ENCODE measurements at places on chromosomes 11 and 22.
A peak's percentile ranks its signal among the peaks of the same experiment; 100 is the strongest.

- no peak for DNase-seq
These were observed 13.7 kb downstream of the CYB561A3 start for GRCh38 chr11:61347916-61348461.

DNA sequence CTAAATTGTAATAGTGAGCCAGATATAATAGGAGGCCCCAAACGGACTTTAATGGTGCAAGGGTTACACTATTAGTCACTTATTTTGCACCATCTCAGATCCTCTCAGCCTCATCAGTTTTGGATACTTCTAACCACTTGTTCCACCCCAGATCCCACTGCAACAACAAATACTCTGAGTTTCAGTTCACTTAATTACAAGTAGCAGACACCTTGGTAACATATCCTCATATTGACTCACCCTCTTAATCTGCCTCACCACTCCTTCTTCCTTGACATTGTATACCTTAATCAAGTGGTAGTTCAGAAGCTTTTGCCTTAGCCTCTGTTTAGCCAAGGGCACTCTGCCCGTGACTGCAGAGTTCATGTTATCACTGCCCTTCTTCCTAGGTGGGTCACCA is 256.1 kb upstream of the UBASH3B start:
- DNase-seq: no peak

GRCh38 chr22:45649809-45650208 is 21.8 kb upstream of the ATXN10 start:
- no peak for DNase-seq

DNA sequence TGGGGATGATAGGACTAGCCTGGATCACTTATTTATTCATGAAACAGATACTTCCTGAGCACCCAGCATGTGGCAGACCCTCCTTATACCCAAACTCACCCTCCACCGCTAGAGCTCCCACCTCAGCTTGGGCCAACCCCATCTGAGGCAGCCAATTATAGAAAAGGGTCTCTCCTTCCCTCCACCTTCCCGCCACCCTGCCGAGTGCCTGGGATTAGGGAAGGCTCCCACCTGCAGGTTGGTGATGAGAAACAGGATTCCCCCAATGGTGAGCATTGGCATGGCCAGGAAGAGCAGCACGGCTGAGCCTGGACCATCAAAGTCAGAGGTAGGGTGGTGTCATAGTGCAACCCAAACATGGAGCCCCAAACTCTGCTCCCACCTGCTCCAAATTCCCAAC is 5.9 kb downstream of the SLC43A3 start:
- no peak for DNase-seq

- no peak for DNase-seq
These were observed 1.4 kb upstream of the AP5B1 start for GRCh38 chr11:65781962-65782815.

DNA sequence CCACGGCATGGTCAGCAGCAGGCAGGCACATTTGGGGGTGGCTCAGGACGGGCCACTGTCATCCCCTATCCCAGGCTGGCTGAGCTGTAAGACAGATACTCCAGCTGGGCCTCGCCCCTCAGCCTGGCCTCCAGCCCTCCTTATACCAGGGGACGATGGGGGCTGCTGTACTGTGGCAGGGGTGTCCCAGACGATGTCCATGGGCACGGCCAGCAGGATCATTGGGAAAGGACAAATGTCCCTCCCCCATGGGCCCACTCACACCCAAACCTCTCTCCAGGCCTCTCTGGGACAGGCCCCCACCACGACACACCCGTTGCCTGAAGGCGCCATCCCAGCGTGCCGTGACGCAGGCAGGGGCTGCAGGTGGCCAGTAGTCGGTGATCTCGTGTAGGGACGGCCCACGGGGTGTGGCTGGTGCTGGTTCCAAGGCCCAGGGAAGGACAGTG is 1.5 kb upstream of the IL17REL start:
- no peak for DNase-seq

DNA sequence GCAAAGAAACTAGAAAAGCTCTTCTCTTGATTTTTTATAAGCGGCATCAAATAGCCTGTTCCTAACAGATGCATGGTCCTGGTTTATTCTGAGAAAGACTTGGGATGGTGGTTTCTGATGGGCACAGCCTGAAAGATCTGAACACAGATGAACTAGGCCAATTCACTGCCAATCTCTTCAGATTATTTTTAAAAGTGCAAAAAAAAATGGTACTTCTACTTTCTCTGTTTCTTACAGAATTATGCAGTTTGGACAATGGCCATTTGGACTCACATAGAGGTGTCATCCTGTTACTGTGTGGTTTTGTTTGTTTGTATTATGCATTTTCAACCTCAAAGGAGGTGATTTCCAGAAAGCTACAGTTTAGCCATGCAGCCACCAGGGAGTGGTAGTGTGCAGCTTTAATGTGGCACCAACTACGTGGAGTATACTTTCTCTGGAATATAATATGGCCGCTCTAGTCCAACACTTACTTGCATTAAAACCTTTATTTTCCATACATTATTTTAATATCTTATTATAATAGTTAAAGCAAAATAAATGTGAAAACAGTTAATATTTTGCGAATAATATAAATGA is 469.8 kb upstream of the KIRREL3 start:
- DNase-seq: no peak

DNA sequence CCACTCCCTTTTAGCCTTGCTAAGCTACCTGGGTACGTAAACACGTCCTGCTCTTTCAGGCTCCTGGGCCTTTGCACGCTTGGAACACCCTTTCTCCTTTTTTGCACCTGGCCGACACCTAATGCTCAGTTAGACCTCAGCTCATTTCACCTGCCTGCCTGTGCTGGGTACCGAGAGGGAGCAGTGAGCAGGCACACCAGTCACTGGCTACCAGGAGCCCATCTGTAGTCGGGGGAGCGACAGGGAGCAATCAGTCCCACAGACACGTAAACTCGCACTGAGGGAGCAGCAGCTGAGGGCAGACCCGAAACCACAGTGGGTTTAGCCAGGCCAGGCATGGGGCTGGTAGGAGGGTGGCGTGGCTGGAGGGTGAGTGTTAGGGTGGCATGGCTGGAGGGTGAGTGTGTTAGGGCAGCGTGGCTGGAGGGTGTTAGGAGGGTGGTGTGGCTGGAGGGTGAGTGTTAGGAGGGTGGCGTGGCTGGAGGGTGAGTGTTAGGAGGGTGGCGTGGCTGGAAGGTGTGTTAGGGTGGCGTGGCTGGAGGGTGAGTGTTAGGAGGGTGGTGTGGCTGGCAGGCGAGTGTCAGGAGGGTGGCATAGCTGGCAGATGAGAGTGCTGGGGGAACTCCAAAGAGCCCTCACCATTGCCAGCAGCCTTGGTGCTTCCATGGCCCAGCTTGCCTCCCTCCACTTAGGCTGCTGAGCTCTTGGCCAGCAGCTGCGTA is 6.4 kb upstream of the GTSE1 start:
- DNase-seq: no peak

- DNase-seq: no peak
These were observed 31.5 kb upstream of the CYB5R3 start for GRCh38 chr22:42680648-42681047.

GRCh38 chr11:122628810-122629555 is 26.5 kb upstream of the UBASH3B start:
- DNase-seq: peak; percentile 53

- no peak for DNase-seq
These were observed 181.3 kb downstream of the METTL15 start for GRCh38 chr11:28289444-28289843.

Measured in effector CD4-positive, alpha-beta T cell (primary cell).